Fibroblast of the aortic adventitia (primary cell): ENCODE measurements at places on chromosomes 12 and 14. TPM values are rescaled to one million over a fixed set of nuclear protein-coding genes. Genes with fewer than 3 reads are reported as not detected.

Gene STAC3
- total RNA-seq, result 0.90 and 3.8 TPM in 2 replicates

Gene BRMS1L
- total RNA-seq, result 3.8 and 5.6 TPM in 2 replicates

Gene GARIN6
- total RNA-seq, result not detected in 2 replicates

Gene CCDC175
- not detected in 2 replicates for total RNA-seq

Gene INHBC
- not detected in 2 replicates for total RNA-seq

Gene TEX52
- total RNA-seq, result not detected in 2 replicates

Gene NOXRED1
- total RNA-seq, result 0.09 TPM in 1 of 2 replicates, not detected in the other

Gene ANKS1B
- total RNA-seq, result 1.5 and 47.0 TPM in 2 replicates

Gene GLIPR1L2
- total RNA-seq, result 0.72 and 1.1 TPM in 2 replicates

Gene ACSS3
- 24.5 and 25.3 TPM in 2 replicates for total RNA-seq

Gene RTN1
- total RNA-seq, result 0.27 and 1.7 TPM in 2 replicates

Gene APOF
- not detected in 2 replicates for total RNA-seq

Gene MANSC4
- total RNA-seq, result not detected in 2 replicates

Gene TAS2R42
- not detected in 2 replicates for total RNA-seq

Gene SIX6
- total RNA-seq, result not detected in 2 replicates

Gene KLRK1
- not detected in 2 replicates for total RNA-seq

- no peak for DNase-seq
These were observed 1.2 kb downstream of the SLC35F4 start for GRCh38 chr14:57864659-57865058.

DNA sequence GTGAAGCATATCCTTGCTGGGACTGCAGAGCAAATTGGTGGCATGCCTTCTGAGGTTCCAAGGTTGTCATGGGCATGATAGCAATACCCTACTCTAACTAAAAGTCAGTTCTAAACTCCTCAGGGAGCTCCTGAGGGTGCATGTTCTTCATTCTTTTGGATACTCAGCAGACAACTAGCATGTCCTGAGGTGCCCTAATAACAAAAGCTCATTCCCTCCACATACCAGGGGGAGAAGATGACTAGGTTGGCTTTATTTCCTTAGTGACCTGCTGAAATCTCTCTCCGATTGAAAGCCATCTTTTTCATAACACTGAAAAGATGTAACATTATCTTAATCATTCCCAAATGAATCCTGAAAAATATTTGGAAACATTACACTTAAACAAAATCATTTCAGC, 188.7 kb upstream of the IGF1 start:
- DNase-seq, result no peak

DNA sequence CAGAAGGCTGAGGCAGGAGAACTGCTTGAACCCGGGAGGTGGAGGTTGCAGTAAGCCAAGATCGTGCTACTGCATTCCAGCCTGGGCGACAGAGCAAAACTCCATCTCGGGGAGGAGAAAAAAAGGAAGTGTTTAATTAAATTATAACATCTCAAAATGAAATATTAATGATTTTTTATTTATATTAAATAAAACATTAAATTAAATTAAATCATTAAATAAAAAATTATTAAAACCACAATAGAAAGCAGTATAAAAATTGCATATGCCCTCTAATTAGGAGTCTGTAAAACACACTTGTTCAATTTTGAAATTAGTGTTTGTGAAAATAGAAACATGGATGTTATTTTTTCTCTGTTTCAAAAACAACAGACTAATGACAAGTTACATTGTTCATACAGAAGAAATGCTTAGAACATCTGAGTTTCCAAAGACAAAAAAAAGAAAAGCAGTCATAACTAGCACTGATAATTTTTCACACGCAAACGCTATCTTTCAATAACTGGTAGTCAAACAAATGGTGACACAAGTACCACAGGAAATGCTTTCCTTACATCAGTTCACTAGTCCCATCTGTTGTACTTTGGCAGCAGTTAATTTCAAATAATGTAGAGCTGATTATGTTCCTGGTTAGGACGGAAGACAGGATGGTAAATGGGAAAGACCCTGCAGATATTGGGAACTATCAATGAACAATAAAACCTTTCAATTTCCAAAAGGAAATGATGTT, 54.9 kb downstream of the HECTD4 start:
- no peak for DNase-seq

DNA sequence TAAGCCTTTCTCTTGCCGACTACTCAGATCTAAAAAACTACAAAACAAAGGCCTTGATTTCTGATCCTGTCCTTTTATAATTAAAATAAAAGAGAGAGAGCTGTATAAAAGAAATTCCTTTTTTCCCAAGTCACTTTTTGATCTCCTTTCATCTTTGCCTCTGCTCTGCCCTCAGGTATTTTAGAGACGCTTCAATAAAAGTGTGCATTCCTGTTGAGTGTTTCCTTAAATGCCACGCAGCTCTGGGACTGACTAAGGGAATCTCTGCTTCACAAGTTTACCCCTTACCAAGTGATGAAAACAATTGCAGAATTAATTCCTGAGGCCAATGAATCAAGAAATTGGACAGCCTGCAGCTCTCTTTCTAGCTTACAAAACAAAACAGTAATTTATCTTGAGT, 1109.8 kb downstream of the TMTC2 start:
- DNase-seq, result no peak

- no peak for DNase-seq
These were observed 4.2 kb downstream of the PLEKHG3 start for GRCh38 chr14:64708148-64709004.

GRCh38 chr12:7923241-7924236, 12.4 kb downstream of the SLC2A3 start:
- DNase-seq, result no peak

- DNase-seq, result no peak
These were observed 26.9 kb downstream of the MVK start for GRCh38 chr12:109600481-109600880.

- peak; percentile 77 for DNase-seq
These were observed 42.2 kb upstream of the ATP23 start for GRCh38 chr12:57899010-57899662.

DNA sequence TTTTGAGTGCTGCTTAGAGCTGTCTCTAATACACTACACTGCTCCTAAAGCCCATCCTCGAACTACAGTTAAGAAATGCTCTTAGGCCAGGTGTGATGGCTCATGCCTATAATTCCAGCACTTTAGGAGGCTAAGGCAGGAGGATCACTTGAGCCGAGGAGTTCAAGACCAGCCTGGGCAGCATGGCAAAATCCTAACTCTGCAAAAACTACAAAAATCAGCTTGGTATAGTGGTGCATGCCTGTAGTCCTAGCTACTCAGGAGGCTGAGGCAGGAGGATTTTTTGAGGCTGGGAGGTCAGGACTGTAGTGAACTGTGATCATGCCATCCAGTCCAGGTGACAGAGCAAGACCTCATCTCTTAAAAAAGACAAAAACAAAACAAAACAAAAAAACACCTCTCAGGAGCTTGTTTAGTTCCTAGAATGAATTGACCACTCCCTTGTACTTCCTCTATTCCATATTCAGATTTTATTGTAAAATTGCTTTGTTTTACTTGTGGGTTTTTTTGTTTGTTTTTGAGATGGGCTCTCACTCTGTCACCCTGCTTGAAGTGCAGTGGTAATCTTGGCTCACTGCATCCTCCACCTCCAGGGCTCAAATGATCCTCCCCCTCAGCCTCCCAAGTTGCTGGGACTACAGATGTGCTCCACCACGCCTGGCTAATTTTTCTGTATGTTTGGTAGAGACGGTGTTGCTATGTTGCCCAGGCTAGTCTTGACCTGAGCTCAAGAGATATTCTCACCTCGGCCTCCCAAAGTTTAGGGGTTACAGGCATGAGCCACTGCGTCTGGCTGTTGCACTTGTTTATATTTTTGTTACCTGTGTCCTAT, 13.6 kb downstream of the MDM2 start:
- no peak for DNase-seq

DNA sequence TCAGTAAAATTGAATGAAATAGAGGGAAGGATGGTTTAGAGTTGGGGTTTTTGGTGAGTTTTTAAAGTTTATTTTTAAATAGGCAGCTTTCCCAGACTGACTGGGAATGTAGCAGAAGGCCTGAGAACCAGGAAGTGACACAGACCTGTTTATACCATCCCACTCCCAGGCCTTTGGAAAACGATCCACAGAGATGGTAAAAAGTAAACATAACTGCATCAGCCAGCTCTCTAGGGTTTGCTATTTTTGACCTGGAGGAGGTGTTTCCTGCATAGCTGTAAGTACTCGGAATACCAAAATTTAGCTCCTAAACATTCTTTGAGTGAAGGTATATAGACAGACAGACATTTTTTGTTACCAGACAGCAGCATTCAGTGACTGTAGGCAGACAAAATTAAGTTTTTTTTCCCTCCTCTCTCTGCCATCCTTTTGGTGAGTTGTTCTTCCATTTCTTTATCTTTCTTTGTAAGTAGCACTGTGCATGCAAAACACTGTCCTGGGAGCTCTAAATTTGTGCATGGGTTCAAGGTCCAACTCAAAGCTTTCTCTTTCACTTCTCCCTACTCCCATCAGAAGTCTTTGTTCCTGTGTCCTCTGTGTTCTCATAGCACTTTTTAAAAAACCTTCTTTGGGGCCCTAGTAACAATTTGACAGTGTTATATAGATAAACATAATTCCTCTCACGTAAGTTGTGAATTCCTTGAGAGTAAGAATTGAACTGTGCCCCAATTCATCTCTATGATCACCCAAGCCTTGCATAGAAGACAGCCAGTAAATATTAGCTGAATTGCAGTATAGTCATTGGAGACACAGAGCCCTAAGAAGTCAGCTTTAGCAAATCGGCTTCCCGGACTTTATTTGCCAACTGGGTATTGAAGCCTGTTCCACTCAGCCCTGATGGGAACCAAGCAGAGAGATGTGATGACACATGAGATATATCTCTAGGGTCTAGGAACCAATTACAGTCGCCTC, 37.4 kb downstream of the SUSD6 start:
- DNase-seq, result peak; percentile 60

DNA sequence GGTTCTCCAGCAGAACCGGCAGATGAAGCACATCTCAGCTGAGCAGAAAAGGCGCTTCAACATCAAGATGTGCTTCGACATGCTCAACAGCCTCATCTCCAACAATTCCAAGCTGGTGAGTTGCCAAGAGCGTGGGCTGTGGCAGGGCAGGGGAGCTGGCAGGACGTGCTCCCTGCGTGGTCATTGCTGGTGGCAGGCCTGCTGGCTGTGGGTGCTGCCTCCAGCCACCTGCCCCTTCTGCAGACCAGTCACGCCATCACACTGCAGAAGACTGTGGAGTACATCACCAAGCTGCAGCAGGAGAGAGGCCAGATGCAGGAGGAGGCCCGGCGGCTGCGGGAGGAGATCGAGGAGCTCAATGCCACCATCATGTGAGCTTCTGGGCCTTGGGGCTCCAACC, 35.8 kb downstream of the IL31 start:
- no peak for DNase-seq

GRCh38 chr14:77276959-77277358, 6.0 kb upstream of the NGB start:
- no peak for DNase-seq

DNA sequence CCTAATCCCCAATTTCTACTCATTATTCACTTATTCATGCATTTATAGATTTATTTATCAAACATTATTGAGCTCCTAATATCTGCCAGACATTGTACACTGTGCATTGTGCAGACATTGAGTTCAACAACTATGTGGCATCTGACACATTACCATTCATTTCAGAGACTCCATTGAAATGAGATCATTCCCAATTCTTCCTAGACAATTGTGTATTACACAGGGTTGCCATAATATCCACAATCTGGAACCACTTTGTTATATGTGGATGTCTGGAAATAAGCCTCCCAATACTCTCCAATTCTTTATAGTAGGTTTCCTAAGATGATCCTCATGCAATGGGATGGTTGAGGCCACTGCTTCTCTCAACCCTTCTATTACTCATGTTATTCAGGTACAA, 165.0 kb downstream of the OTOGL start:
- peak; percentile 18 for DNase-seq

DNA sequence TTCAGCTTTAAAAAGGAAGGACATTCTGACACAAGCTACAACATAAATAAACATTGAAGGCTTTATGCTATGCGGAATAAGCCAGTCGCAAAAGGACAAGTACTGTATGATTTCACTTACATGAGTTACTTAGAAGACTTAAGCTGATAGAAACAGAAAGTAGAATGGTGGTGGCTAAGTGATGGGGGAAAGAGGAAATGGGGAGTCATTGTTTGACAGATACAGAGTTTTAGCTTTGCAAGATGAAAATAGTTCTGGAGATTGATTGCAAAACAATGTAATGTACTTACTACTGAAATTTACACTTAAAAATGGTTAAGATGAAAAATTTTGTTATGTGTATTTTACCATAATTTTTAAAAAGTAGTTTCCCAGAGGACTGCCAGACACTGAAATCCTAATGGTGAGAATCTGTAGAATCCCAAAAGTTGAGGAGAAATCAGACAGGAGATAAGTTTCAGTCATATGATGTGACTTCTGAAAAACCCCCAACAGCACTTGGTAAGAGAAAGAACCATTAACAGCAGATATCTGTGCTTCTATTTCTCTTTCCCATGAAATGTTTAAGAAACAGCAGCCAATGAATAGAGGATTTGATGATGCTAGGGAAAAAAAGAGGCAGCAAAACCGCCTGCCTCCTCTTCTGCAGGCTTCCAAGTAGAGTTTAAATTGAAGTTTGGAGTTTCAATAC, 16.6 kb upstream of the CLEC2A start:
- DNase-seq, result no peak

GRCh38 chr14:99524804-99525698, 43.8 kb downstream of the CCNK start:
- peak; percentile 69 for DNase-seq

- no peak for DNase-seq
These were observed 485.7 kb downstream of the TMTC2 start for GRCh38 chr12:83172441-83172840.

DNA sequence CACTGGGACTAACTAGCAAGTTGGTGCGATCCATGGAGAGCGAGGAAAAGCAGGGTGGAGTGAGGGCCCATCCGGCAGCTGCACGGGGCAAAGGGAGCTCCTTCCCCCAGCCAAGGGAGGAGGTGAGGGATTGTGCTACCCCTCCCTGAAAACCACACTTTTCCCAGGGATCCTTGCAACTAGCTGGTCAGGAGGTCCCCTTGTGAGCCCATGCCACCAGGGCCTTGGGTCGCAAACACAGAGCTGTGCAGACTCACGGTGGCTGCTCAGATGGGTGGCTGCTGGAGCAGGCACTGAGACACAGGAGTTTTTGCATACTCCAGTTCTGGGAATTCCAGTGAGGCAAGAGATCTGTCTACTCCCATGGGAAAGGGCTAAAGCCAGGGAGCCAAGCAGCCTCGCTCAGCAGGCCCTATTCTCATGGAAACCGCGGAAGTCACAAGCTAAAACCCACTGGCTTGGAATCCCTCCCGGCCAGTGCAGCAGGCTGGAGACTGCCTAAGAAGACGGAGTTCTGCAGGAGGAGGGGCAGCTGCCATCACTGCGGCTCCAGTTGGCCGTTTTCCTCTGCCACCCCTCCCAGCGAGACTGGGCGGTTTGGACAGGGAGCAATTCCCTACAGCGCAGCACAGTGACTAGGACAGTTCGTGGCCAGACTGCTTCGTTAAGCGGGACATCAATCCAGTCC, 10.9 kb upstream of the ZNF705A start:
- peak; percentile 93 for DNase-seq

DNA sequence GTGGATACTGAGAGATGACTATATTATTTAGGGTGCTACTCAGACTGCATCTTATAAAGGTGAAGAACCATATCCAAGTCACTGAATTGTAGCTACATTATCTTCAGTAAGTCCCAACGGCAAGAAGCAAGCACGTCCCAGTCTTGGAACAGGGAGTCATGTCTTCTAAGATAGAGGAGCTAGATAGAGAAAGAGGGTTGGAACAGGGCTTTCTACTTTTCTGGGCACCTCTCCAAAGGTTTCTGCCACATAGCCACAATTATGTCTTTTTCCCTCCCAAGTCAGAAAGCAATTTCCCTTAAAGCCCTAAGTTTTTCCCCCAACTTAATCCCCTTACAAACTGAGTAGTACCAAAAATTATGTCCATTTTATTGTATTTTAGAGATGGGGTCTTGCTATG, 22.4 kb downstream of the MAPK1IP1L start:
- peak; percentile 86 for DNase-seq

- no peak for DNase-seq
These were observed 190.1 kb upstream of the PRMT8 start for GRCh38 chr12:3300833-3301401.
